T-helper 17 cell (primary cell): ENCODE measurements at places on chromosomes 12 and 14.
A peak's percentile ranks its signal among the peaks of the same experiment; 100 is the strongest.

DNA sequence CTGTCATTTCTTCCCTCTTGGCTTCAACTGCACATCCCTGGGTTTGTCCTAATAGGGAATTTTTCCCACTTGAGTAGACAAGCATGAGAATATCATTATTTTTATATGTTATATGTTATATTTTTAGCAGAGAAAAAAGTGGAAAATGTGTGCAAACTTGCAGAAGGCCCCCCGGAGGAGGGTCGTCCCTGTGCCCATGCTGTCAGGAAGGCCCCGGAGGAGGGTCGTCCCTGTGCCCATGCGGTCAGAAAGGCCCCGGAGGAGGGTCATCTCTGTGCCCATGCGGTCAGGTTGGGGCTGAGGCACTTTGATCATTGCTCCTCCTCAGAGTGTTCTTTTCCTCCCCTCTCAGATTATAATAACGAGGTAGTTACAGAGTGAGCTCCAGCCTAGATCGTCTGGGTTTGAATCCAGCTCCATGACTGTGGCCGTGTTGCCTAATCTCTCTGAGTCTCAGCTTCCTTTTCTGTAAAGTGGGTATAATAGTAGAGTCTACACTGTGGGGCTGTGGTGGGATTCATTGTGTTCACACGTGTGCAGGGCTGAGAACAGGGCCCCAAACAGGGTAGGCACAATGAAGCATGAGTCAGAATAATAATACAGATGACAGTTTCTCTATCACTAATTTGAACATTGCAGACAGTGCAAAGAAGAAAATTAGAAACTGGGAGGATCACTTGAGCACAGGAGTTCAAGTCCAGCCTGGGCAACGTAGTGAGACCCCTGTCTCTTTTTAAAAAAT, 33.4 kb downstream of the ELK3 start:
- peaks cover 40% of the 10 kb centered on the region for H3K4me1 ChIP-seq
- DNase-seq = no peak
- H3K27me3 ChIP-seq = no peaks in the 10 kb centered on the region
- H3K4me3 ChIP-seq = no peak overlapping the region

DNA sequence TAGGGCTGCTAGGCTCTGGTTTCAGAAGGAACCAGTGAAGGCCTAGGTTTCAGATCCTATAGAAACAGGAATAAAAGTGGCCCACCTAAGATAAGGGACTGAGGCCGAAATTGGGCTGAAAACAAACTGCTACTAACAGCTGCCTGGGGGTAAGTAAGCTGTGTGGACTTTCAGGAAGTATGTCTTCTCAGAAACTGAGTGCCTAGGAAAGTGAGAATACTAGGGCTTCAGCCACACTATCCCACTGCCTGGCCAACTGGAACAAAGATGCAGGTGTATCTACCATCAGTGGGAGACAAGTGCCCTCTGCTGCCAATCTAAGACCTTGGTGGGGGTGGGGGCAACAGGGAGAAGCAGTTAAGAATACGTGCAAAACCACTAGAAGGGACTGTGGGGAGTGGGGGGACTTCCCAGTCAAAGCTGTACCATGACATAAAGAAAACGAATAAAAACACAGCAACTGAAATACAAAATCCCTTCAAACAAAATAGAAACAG, 82.5 kb downstream of the MED13L start:
- H3K4me3 ChIP-seq = no peak overlapping the region
- no peaks in the 10 kb centered on the region for H3K36me3 ChIP-seq
- peak; percentile 10 for DNase-seq
- H3K27ac ChIP-seq = peak overlapping the region; percentile 47
- no peaks in the 10 kb centered on the region for H3K27me3 ChIP-seq
- H3K4me1 ChIP-seq = peaks cover 42% of the 10 kb centered on the region

DNA sequence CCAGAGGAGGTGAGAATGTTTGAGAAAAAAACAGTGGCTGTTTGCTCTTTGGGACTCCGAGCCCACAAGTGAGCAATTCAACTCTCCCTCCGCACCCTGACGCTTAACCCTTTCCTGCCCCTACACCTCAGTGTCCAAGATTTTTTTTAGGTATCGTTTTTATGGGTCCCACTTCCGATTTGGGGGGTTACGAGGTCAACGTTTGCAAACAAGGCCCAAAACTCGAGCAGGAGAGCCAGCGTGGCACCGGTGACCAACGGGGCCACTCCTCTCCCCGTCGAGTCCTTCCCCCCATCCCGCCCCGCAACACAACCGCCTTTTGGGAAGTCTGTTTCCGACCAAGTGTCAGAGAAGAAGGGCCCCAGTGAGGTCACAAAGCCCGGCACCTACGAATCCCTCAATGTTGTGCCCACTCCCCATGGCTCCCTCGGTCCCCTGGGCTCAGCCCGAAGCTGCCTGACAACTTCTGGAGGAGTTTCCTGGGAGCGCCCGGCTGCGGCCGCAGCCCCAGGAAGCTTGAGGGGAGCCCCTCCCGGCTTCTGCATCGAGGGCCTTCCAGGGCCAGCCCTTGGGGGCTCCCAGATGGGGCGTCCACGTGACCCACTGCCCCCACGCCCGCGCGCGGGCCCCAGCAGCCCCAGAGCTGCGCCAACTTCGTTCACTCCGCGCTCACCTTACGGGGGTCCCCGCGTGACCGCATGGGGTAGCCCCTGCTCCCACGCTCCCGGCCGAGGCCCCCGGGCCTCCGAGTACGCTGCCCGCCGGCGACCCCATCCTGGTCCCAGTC, 1.2 kb downstream of the CDK2AP1 start:
- peaks cover 7% of the 10 kb centered on the region for H3K4me1 ChIP-seq
- DNase-seq = no peak
- no peaks in the 10 kb centered on the region for H3K36me3 ChIP-seq
- peak overlapping the region; percentile 84 for H3K4me3 ChIP-seq
- H3K27me3 ChIP-seq = no peaks in the 10 kb centered on the region

GRCh38 chr12:21769307-21769706, 5.2 kb downstream of the KCNJ8 start:
- H3K4me3 ChIP-seq = no peak overlapping the region
- DNase-seq = no peak
- H3K36me3 ChIP-seq = no peaks in the 10 kb centered on the region
- peaks cover 32% of the 10 kb centered on the region for H3K27me3 ChIP-seq
- no peak overlapping the region for H3K27ac ChIP-seq

DNA sequence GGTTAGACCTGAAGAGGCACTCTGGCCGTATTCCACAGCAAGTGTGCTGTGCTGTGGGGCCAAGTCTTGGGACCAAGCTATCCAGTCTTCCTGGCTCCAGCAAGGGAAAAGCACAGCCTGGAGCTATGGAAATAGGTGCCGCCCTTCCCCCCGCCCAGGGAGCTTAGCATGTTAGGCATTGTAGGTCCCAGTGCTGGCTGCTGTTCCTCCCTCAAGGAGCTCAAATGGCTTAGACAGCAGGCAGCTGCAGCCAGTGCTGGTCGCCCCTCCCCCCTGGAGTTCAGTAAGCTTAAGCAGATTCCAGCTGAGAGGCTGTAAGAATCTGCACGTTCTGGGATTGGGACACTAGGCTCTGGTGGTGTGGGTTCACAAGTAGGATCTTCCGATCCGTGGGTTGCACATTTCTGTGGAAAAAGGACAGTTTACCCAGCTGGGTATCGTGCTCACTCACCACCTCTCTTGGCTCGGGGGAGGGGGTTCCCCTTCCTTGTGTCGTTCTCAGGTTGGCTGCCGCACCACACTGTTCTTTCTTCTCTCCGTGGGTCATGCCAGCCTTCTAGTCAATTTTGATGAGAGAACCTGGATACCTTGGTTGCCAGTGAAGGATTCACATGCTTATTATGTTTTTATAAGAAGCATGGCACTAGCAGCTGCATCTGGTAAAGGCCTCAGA, 127.3 kb downstream of the CNTN1 start:
- no peaks in the 10 kb centered on the region for H3K27me3 ChIP-seq
- H3K36me3 ChIP-seq = no peaks in the 10 kb centered on the region
- H3K4me1 ChIP-seq = no peaks in the 10 kb centered on the region
- H3K27ac ChIP-seq = no peak overlapping the region
- no peak for DNase-seq

DNA sequence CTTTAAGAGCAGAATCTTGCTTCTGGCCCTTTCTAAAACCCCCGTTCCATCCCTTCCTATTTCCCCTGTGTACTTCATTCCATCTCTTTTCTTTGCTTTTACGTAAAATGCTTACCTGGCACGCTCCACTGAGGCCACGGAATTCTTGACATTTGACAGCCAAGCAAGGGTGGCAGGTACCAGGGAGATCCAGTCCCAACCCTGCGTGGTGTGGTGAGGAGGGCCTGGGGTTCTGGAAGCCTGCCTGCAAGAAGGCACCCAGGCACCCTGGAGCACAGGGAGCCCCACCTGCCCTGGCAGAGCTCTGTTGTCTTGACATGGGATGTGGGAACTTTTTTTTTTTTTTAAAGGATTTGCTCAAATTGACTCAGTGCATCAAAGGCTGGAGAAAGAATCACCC, 48.6 kb downstream of the ITPK1 start:
- no peaks in the 10 kb centered on the region for H3K36me3 ChIP-seq
- H3K4me3 ChIP-seq = no peak overlapping the region
- H3K4me1 ChIP-seq = peaks cover 22% of the 10 kb centered on the region
- H3K27ac ChIP-seq = peak overlapping the region; percentile 80
- H3K27me3 ChIP-seq = no peaks in the 10 kb centered on the region

GRCh38 chr12:69657376-69658137, 41.5 kb downstream of the BEST3 start:
- H3K27me3 ChIP-seq = peaks cover 27% of the 10 kb centered on the region
- H3K4me3 ChIP-seq = no peak overlapping the region
- DNase-seq = no peak
- H3K27ac ChIP-seq = no peak overlapping the region
- H3K36me3 ChIP-seq = no peaks in the 10 kb centered on the region
- H3K4me1 ChIP-seq = no peaks in the 10 kb centered on the region

GRCh38 chr12:12704593-12705230, 8.7 kb upstream of the GPR19 start:
- no peak for DNase-seq
- H3K27ac ChIP-seq = peak overlapping the region; percentile 81
- no peaks in the 10 kb centered on the region for H3K36me3 ChIP-seq
- H3K27me3 ChIP-seq = no peaks in the 10 kb centered on the region
- H3K4me3 ChIP-seq = peak overlapping the region; percentile 60
- H3K4me1 ChIP-seq = peaks cover 8% of the 10 kb centered on the region

GRCh38 chr12:127583041-127583440, 683.9 kb upstream of the TMEM132C start:
- no peak for DNase-seq
- no peaks in the 10 kb centered on the region for H3K36me3 ChIP-seq
- H3K4me1 ChIP-seq = no peaks in the 10 kb centered on the region
- H3K4me3 ChIP-seq = no peak overlapping the region

GRCh38 chr12:4225571-4225970, 48.0 kb upstream of the CCND2 start:
- peaks cover 2% of the 10 kb centered on the region for H3K36me3 ChIP-seq
- peaks cover 22% of the 10 kb centered on the region for H3K4me1 ChIP-seq
- no peak overlapping the region for H3K27ac ChIP-seq

DNA sequence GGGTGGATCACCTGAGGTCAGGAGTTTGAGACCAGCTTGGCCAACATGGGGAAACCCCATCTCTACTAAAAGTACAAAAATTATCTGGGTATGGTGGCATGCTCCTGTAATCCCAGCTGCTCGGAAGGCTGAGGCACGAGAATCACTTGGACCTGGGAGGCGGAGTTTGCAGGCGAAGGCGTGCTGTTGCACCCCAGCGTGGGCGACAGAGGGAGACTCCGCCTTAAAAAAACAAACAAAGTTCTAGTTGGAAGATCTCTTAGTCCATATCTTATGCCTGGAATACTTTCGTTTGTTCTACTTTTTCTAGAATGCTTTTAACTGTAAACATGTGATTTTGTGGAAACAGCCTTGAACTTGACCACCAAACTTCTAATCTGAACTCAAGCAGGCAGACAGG, 38.7 kb downstream of the PPHLN1 start:
- H3K4me3 ChIP-seq = no peak overlapping the region
- no peak for DNase-seq
- H3K27ac ChIP-seq = peak overlapping the region; percentile 60
- H3K27me3 ChIP-seq = no peaks in the 10 kb centered on the region
- peaks cover 20% of the 10 kb centered on the region for H3K4me1 ChIP-seq

- no peak overlapping the region for H3K4me3 ChIP-seq
- no peak for DNase-seq
- H3K27me3 ChIP-seq = no peaks in the 10 kb centered on the region
- H3K4me1 ChIP-seq = no peaks in the 10 kb centered on the region
- H3K27ac ChIP-seq = no peak overlapping the region
Observed at GRCh38 chr14:81859046-81859445, 325.4 kb upstream of the SEL1L start.

- peaks cover 29% of the 10 kb centered on the region for H3K27me3 ChIP-seq
- H3K4me1 ChIP-seq = peaks cover 2% of the 10 kb centered on the region
- no peak for DNase-seq
- H3K4me3 ChIP-seq = no peak overlapping the region
Observed at GRCh38 chr12:77058740-77059139, 6.6 kb downstream of the E2F7 start.

DNA sequence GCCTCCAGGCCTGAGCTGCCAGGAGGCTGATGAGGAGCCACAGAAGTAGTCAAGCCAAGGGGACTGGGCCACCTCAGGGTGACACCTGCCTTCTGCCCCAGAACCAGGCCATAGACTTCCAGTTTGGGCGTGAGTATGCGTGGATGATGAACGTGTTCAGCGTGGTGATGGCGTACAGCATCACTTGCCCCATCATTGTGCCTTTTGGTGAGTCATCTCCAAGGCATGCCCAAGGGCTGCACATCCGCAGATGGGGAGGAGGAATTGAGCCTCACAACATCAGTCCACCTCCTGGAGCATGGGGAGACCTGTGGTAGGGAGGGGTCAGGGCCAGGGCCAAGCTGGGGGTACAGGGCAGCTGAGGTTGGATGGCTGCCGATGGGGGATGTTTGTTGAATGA, 22.3 kb downstream of the NGB start:
- H3K4me3 ChIP-seq = no peak overlapping the region
- peaks cover 1% of the 10 kb centered on the region for H3K36me3 ChIP-seq
- no peak overlapping the region for H3K27ac ChIP-seq
- DNase-seq = no peak

- H3K36me3 ChIP-seq = no peaks in the 10 kb centered on the region
- no peak overlapping the region for H3K4me3 ChIP-seq
- H3K27me3 ChIP-seq = no peaks in the 10 kb centered on the region
- H3K27ac ChIP-seq = no peak overlapping the region
Observed at GRCh38 chr12:92784797-92785562, 82.2 kb downstream of the PLEKHG7 start.

DNA sequence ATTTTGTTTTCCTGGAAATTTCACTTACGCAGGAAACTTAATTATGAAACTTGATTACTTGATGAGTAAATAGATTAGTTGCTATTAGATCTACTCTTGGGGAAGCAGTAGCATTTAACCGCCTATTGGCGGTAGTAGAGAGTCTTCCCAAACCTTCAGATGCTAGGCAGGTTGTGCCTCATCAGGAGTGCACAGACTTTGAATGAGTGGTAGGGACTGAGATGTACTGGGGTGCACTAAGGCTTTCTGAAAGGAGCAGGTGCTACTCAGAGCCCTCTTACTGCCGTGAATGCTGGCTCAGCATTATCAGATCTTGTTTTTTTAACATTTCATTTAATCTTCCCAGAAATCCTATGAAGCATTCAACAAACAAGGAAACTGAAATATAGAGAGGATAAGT, 7.7 kb downstream of the GATC start:
- no peak overlapping the region for H3K27ac ChIP-seq
- DNase-seq = no peak
- H3K27me3 ChIP-seq = no peaks in the 10 kb centered on the region
- H3K4me3 ChIP-seq = no peak overlapping the region
